ENCODE measurements at places on chromosomes 5 and 9.

- DNase-seq: no peak
Measured at GRCh38 chr5:24320643-24321042, 324.1 kb downstream of the CDH10 start.

DNA sequence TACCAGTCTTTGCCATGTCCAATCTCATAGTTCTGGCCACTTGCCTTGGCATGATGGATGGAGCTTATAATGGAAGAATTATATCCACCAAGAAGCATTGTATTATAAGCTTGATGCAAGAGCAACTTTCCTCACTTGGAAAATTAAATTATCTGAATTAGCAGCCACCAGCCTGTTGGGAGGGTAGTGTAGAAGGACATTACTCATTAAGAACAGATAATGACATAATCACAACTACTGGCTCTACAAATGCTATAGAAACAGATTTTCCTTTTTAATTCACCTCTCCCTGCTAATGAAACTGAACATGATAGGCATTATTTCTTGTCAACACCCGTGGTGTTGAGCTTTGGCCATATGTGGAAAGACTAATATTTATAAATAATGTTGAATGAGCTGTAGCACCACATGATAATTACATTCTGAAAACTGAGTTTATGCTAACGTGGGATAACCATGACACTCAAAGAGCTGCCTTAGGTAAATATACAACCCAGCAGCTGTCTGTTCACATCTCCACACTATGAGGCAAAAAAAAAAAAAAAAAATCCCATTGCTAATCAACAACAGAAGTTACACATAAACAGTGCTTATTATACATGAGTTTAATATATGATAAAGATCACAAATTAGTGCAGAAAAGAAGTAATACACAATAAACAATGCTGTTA is 48.1 kb upstream of the NR4A3 start:
- DNase-seq: no peak

DNA sequence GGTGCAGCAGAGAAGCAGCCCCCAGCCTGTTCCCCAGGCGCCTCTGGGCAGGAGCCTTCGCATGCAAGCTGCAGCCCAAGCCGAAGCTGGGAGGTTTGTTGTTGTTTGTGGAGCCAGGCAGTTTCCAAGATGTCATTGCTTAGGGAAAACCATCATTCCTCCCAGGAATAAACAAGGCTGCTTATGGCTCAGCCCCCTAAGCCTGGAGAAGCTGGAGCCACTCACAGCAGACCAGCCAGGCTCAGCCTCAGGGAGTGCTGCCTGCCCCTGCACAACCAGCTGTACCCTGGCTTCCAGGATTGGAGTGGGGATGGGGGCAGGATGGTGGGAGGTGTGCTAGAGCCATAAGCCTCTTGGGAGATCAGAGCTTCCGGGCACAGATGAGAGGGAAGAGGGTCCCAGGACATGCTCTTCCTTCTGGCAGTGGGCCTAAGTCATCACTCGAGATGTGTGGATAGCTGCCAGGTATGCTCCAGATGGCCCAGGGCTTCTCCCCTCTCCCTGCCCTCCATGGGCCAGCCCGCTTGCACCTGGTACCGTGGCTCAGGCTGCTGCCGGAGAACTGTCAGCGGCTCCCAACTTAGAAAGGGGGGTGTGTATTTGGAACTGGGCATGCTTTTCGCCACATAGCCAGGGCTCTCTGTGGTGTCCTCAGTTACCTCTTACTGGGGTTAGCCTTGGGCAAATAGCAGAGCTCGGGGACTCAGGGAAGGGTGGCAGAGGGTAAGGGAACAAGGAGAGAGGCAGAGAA is 105.2 kb downstream of the RGS3 start:
- no peak for DNase-seq

- no peak for DNase-seq
Measured at GRCh38 chr5:98604301-98604700, 169.2 kb upstream of the RGMB start.

DNA sequence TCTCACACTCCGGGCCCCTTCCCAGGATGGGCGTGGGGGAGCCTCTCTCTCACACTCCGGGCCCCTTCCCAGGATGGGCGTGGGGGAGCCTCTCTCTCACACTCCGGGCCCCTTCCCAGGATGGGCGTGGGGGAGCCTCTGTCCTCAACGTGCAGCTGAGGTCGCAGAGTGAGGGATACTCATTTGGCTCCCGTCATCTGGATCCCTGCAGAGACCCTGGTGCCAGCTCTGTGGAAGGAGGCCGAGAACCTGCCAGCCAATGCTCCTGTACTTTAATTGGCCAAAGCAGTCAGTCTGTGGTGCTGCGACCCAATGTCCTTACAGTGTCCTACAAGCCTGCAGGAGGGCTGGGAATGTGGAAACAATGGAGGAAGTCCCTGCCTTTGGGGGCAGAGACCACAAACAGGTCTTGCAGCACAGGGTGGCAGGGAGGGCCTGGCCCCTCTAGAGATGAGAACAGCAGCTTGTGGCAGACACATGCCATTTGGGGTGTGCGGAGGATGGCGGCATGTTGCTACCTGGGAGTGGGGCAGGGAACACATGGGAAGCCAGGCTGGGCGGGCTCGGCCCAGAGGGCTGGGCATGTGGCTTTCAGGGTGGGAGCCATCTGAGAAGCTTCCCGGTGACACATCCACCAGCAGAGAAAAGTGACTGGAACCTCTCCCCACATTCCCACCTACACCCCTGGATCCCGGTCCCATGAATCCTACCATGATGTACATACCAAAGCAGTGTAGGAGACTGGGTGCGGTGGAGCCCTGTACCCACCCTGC is 13.6 kb upstream of the MRNIP start:
- DNase-seq: no peak

DNA sequence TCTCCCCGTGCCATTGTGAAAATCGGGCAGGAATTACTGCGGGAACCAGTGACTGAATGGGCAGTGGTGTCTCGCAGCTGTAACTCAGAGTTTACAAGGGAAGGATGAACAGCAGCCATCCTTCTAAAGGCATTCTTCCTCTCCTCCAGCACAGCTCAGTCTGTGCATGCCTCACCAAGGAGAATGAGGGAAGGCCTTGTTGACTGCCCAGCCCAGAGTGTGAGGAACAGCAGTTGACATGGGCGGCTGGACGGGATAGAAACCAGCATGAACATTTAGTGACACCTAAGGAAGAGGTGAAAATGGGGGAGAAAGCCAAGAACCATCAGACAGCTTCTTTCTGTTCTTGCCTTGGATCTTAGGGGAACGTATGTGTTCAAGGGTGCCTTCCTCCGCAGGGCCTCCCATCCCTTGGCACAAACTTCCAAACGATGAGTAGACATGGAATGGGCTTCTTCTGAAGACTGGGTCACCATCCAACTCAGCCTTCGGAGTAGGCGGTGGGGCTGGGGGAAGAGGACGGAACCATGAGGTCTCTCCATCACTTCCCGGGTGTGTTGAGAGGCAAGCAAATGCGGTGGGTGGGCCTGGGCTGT is 887 bp upstream of the PDE8B start:
- no peak for DNase-seq

DNA sequence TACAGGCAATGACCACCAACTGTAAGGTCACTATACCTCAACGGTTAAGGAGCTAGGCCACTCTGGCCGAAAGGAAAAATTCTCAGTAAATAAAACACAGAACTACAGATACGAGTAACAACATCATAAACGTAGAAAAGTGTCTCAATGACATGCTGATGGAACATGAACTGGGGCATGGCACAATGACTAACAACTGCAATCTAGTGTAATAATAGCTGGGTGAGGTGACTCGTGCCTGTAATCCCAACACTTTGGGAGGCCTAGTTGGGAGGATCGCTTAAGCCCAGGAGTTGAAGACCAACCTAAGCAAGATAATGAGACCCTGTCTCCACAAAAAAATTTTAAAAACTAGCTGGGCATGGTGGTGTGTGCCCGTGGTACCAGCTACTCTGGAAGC is 9.8 kb upstream of the RAPGEF6 start:
- no peak for DNase-seq

GRCh38 chr5:61333954-61334867 is 2.2 kb downstream of the ZSWIM6 start:
- DNase-seq: no peak

- DNase-seq: no peak
Measured at GRCh38 chr5:124399426-124399961, 346.9 kb downstream of the ZNF608 start.

DNA sequence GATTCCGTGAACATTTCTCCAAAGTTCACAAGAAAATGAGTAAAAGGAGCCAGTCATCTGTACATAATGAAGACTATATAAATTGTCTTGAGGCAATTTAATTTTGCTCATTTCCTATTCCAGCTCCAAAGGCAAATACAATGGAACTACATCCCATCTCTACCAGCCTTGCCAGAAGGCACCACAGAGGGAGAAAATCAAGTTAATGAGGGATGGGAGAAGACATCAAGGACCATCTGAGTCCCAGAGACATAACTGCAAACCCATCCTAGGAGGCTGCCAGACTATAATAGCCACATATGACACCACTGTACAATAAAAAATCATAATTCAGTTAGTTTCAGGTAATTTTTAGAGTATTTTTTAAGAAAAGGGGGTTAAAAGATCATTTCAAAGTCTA is 136.3 kb upstream of the RGMB start:
- no peak for DNase-seq

- DNase-seq: no peak
Measured at GRCh38 chr5:2187687-2188086, 305.0 kb upstream of the IRX4 start.

- no peak for DNase-seq
Measured at GRCh38 chr9:129400001-129400970, 220.6 kb downstream of the C9orf50 start.

- no peak for DNase-seq
Measured at GRCh38 chr9:80157561-80157983, 585.8 kb downstream of the TLE4 start.

- no peak for DNase-seq
Measured at GRCh38 chr5:166957782-166958181, 1333.7 kb upstream of the WWC1 start.

DNA sequence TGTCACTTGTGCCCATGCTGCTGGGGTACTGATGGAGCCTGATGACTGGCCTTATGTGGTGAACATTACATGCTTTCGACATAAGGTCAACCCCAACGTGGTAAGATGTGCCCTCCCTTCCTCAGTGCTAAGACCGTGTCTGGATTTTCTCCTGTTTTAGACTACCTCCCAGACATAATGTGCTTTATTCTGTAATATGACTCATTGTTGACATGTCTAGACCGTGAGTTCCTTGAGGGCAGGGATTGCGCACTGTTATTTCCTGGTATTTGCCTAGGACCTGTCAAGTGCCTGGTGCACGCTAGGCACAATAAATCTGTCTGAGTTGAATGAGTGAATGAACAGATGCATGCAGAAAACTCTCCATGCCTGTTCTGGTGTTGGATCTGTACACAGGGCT is 346.0 kb downstream of the KDM4C start:
- no peak for DNase-seq

DNA sequence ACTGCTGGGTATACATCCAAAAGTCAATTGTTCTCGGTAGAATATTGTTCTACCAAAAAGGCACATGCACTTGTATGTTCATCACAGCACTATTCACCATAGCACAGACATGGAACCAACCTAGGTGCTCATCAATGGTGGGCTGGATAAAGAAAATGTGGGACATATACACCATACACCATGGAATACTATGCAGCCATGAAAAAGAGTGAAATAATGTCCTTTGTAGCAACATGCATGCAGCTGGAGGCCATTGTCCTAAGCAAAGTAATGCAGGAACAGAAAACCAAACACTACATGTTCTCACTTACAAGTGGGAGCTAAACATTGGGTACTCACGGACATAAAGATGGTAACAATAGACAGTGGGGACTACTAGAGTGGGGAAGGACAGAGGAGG is 145.5 kb downstream of the APBA1 start:
- DNase-seq: no peak

- DNase-seq: no peak
Measured at GRCh38 chr5:34892414-34892813, 22.9 kb downstream of the RAD1 start.

GRCh38 chr9:126499005-126499910 is 114.5 kb upstream of the LMX1B start:
- DNase-seq: no peak

DNA sequence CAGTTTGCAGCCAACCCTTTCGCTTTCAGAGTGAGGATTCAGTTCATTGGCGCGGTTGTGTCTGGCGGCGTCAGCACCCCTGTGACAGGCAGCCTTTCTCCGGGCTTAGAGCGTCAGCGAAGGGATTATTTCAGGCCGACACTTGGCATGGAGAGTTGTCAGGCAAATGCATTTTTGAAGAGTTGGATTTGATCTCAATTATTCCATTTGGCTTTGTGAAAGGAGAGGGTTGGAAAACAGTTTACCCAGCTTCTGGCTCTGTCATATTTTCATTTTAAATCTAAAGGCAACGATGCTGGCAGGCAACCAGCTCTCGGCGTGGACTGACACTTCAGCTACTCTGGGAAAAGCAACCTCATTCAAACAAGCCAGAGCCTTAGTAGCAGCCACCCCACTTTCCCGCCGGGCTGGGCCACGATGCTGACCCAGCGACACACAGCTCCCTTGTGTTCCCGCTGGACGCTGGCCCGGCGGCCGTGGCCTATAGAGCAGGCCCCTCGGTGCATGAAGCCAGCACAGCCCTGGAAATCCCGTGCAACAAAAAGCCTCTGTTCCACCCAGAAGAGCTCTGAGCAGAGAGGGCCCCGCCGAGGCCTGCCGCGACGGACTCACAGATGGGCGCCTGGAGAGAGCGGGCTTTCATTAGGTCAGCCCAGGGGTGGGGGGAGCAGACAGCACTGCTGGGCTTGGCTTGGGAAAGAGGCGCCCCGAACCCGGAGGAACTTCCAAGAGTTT is 28.9 kb upstream of the LPCAT1 start:
- DNase-seq: no peak

- DNase-seq: no peak
Measured at GRCh38 chr5:62771341-62771740, 192.7 kb downstream of the LRRC70 start.

DNA sequence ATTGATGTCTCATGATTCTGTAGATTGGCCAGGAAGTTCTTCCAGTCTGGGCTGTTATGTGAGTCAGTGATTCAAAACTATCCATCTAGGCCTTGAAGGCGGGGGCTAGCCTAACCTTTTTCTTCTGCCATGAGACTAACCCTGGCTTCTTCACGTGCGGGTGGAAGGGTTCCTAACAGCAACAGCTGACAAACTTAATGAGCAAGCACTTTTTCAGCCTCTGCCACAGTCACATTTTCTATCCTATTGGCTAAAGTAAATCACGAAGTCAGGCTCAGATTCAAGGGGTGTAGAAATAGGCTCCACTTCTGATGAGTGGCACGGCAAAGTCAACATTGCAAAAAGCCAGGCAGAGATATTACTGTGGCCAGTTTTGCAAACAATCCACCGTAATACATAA is 68.4 kb downstream of the STK32A start:
- no peak for DNase-seq

DNA sequence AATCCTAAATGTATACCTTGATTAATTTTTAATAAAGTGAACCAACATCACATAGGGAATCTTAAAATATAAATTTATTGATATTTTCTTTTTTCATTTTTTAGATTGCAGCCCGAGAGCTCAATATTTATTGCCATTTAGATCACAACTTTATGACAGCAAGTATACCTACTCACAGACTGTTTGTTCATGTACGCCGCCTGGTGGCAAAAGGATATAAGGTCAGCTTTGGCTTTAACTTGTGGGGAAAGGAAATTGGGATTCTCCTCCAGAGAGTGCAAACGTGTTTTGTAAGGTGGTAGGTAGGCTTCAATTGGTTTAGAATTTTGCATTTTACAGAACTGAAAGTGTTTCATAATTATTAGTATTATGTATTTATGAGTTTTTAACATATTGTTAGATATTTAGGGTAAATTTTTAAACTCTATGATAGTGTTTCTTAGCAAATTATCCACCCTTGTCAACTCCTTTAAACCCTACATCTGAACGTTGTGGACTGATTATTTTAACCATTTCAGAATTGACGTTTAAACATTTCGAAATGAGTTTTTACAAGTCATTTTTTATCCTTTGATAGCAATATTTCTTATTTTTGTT is 17.5 kb upstream of the DHFR start:
- peak; percentile 41 for DNase-seq
